ENCODE measurements at places on chromosomes 5 and 9. TPM values are rescaled to one million over a fixed set of nuclear protein-coding genes. Genes with fewer than 3 reads are reported as not detected.

IFNK gene
- polyA plus RNA-seq, result not detected

OR13F1 gene
- polyA plus RNA-seq, result not detected

IFNA21 gene
- not detected for polyA plus RNA-seq

PIP5K1B gene
- 8.5 TPM for polyA plus RNA-seq

KCNN2 gene
- polyA plus RNA-seq, result 0.42 TPM

MARVELD2 gene
- 3.6 TPM for polyA plus RNA-seq

HMHB1 gene
- polyA plus RNA-seq, result 11.7 TPM

FAM78A gene
- 8.2 TPM for polyA plus RNA-seq

IFNA1 gene
- not detected for polyA plus RNA-seq

CARD6 gene
- polyA plus RNA-seq, result 0.33 TPM

SH3PXD2B gene
- 0.42 TPM for polyA plus RNA-seq

FYB1 gene
- polyA plus RNA-seq, result 0.19 TPM

CNOT6 gene
- 14.0 TPM for polyA plus RNA-seq

DIPK1B gene
- 0.08 TPM for polyA plus RNA-seq

LTC4S gene
- 1.3 TPM for polyA plus RNA-seq

SLC34A1 gene
- 0.09 TPM for polyA plus RNA-seq

ADAMTS2 gene
- polyA plus RNA-seq, result not detected

AP3S1 gene
- polyA plus RNA-seq, result 115 TPM

ALDOB gene
- polyA plus RNA-seq, result not detected

TMEM174 gene
- not detected for polyA plus RNA-seq

AMACR gene
- 15.8 TPM for polyA plus RNA-seq

CCNI2 gene
- 4.2 TPM for polyA plus RNA-seq
